ENCODE measurements at places on chromosomes 7 and 10.
A peak's percentile ranks its signal among the peaks of the same experiment; 100 is the strongest.

DNA sequence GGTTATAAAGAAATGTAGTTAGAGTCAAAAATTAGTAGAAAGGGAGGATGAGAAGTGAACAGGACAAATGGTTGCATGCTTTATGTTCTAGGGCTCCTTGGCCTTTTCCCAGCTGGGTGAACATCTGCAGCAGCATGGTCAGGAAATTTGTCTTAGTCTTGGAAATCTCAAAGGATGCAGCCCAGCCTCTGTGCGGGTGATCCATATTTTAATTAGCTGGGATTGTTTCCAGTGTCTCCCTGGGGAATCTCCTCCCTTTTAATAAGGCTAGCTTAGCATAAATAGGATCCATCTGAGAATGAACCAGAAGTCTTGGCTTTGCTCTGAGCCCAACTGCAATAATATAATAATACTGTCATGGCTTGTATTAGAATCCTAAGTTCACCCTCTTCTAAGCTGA, 198.3 kb downstream of the PRKG1 start:
- no peak for DNase-seq

DNA sequence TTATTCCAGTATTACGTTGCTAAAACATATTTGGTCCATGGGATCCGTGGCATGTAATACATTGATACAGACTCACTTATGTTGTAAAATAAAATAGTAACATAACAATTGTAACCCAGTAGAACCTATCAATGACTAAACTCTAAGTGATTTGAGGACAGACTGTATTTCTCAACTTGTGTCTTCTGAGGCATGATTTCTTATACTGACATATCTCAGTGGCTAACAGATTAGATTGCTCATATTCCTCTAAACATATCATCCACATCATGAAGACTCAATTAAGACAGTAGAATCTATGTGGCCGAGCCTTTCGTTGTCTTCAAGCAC, 72.3 kb downstream of the CREB5 start:
- DNase-seq, result no peak

- no peak for DNase-seq
Measured at GRCh38 chr7:96992192-96993005, 13.0 kb upstream of the DLX6 start.

GRCh38 chr10:14191871-14192270, 138.9 kb downstream of the FRMD4A start:
- no peak for DNase-seq

DNA sequence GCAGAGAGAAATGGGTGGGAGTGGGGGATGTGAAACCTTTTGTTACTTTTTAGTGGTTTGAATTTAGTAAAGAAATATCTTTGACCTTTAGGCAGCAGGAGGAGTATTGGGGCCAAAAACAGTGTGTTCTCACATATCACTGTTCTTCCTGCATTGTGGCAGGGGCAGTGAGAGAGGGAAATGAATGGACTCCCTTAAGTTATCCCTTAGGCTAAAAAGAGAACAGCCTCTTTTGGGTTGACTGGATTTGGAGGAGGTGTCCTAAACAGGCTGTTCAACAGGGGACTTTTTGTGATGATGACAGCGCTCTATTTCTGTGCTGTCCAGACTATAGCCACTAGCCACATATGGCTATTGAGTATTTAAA, 22.3 kb downstream of the ZNF775 start:
- no peak for DNase-seq

DNA sequence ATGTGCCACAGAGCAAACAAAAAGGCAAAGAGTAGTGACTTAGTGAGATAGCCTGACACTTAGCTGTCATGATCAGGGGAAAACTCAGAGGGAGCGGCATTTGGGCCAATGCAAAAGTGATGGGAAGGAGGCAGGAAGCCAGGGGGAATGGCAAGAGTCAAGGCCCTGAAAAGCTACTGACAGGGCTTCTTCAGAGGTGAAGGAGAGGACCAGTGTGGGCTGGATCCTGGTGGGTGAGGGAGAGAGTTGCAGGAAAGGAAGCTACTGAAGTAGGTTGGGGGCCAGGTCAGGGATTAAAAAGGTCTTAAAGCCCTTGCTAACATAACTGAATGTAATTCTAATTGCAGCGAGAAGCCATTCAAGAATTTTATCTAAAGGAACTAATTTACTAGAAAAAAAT, 117.0 kb downstream of the AASS start:
- DNase-seq, result no peak

DNA sequence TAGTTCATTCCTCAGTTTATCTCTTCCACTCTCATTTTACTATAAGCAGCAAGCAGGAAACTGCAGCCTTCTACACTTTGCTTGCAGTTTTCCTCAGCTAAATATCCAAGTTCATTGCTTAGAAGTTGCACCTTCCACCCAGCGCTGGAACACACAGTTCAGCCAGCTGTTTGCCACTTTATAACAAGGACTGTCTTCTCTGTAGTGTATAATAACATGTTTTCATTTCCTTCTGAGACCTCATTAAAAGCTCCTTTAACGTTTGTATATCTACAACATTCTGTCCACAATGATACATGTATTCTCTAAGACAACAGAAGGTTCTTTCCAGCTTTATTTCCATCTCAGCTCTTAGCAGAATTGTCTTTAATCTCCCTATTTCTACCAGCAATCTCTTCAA, 74.1 kb downstream of the GNAI1 start:
- no peak for DNase-seq

GRCh38 chr10:90112681-90113080, 411.3 kb downstream of the KIF20B start:
- DNase-seq, result no peak

GRCh38 chr7:119903085-119903484, 369.9 kb upstream of the KCND2 start:
- no peak for DNase-seq

DNA sequence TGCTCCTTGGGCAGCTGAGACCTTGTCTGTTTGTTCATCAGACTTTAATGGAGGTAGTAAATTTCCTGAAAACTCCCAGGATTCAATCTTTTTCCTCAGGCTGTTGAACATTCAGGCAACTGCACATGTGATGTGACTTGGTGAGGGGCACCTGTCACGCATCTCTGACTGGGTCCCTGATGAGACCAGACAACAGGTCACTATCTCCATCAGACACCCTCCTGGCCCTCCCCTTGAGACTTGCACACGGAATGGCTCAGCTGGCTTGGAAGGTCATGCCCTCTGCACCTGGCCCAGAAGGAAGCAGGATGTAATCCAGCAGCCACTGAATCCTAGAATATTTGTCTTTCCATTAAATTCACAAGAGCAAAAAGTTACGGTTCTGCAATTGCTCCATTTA, 15.9 kb downstream of the AQP1 start:
- DNase-seq, result no peak

DNA sequence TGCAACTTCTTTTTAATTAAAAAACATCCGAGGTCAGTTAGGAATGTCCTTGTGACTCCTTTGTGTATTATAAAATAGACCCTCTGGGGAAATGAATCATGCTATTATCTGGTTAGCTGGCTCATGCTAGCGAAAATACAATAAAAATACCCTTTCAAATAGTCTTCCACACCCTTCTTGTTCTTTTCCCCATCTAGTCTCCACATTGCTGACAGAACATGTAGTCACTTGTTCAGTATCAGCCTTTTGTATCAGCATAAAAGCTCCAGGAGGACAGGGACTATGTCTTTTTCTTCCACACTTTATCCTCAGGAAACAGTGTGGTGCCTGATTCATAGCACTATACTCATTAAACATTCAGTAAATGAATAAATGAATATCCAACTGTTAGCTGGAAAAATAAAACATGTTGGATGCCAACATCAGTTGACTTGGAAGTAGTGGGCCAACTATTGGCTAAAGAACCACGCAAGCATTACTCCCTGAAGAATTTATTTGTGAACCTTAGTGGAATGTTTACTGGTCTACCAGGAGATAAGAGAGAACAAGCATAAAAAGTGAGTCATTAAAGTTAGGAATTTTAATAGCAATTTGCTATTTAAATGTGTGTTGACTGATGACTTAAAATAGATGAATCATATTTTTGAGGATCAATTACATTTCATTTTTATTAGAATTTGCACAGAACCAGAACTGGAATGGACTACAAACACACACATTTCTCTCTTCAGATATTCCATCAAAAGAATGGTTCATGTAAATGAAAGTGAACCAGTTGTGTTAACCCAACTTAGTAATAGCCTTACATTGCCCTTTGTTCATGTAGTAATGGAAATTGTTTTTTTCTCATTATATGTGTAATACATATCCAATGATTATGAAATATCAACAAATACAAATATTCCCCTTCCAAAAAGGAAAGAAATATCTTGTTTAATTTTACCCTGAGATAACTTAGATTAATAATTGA, 129.6 kb downstream of the DKK1 start:
- DNase-seq, result no peak

DNA sequence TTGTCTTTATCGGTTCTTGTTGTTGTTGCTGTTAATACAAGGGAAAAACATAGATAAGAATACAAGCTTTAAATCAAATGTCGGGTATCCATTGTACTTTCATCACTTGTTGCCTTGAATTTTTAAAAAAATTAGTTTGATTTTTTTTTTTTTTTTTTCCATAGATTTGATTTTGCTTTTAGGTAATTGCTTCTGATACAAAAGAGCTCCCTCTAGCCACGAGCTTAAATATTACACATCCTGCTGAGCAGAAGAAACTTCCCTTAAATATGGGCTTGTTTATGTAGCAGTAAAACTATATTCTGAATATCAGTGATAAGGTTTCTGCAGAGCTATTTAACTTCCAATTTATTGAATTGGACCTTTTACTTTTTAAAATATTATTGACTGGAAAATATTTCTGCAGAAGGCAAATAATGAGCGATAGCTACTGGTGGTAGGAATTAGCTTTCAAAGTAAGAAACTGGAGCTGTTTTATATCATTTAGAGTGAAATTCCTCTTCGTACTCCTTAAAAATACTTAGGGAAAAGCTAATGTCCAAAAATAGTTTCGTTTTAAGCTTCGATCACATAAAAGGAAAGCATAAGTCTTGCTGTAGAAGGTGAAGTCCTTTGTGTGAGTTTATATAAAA, 216.9 kb downstream of the POLR1F start:
- DNase-seq, result no peak

GRCh38 chr7:30476459-30477145, 2.0 kb downstream of the NOD1 start:
- no peak for DNase-seq

- no peak for DNase-seq
Measured at GRCh38 chr10:119325131-119325530, 117.8 kb downstream of the GRK5 start.

GRCh38 chr10:1358147-1358546, 302.0 kb downstream of the WDR37 start:
- no peak for DNase-seq

- no peak for DNase-seq
Measured at GRCh38 chr10:120188950-120189349, 268.1 kb upstream of the PLPP4 start.

DNA sequence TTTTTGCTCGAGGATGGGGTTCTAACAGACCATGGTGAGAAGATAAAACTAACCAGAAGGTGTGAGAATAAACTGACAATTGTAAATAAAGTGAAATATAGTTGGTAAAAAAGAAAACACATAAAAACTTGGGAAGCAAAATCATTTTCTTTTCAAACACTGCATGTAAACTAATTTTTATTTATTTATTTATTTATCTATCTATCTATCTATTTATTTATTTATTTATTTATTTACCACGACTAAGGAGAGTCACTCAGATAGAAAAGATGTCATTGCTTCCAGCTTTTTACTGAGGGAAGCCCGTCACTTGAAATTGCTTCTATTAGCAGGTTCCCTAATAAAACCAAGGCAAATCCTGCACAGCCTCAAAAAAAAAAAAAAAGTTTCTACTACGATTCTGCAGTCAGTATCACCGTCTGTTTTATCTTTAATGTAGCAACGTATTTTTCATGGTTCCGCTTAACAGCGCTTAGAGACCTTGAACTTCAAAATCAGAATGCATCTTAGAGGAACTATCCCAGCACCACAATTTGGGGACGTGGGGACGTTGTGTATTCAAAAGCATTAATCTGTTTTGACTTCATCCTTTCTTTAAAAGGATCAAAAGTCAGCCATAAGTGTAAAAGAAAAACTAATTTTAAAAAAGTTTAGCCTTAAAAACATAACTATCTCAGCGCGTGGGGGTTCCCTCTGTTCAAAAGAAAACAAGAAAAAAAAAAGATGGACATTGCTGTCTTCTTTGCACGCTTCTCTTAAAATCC, 33.3 kb upstream of the EBLN1 start:
- no peak for DNase-seq

- DNase-seq, result no peak
Measured at GRCh38 chr7:116159711-116160110, 50.6 kb upstream of the TES start.

- no peak for DNase-seq
Measured at GRCh38 chr10:8396675-8397074, 342.2 kb downstream of the GATA3 start.

GRCh38 chr7:73758581-73759138, 11.4 kb downstream of the CLDN3 start:
- DNase-seq, result no peak

DNA sequence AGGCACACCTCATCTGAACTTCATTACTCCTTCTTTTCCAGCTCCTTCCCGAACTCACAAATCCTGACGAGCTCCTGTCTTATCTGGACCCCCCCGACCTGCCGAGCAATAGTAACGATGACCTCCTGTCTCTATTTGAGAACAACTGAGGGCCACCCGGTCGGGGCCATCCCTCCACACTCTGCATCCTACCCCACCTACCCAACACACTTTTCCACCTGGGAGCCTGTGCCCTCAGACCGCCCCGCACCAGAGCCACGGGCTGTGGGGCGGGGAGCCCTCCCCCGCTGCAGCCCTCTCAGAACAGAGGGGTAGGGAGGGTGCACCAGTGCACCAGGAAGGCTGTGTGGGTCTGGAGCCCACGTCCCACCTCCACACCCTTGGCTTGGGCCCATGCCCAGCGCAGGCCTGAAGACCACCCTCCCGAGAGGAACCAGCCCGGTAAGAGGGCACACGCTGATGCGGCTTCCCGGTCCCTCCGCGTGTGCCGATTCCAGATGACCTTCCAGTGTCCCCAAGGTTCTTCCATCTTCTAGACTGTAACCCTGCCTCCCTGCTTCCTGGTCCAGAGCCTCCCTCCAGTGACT, 34.6 kb upstream of the PPIF start:
- no peak for DNase-seq

DNA sequence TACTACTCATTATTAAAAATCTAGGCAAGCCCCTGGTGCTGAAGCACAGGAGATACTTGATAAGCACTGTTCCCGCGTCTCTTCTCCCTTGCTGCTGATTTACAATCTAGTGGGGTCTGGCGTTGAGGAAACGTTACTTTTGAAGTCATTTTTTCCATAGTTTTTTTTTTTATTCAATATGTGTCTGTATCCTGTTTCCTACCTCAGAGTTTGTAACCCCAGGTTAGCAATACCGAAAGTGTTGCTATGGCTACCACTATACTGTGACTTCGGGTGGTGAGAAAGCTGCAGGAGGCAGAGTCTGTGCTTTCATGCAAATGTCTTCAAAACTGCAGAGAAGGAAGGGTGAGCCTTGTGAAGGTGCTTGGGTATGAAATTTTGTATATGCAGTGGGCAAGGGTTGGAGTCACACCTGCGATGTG, 458.8 kb upstream of the GHITM start:
- peak; percentile 33 for DNase-seq

Measured in GM12891 (cell line).